Urothelium cell line (cell line): ENCODE measurements at places on chromosomes 1 and 21.

- DNase-seq = no peak
Measured at GRCh38 chr1:172308577-172308976, 111.9 kb upstream of the C1orf105 start.

- no peak for DNase-seq
Measured at GRCh38 chr1:63861052-63861691, 87.4 kb downstream of the ROR1 start.

- no peak for DNase-seq
Measured at GRCh38 chr1:71054281-71054731, 6.7 kb upstream of the PTGER3 start.

DNA sequence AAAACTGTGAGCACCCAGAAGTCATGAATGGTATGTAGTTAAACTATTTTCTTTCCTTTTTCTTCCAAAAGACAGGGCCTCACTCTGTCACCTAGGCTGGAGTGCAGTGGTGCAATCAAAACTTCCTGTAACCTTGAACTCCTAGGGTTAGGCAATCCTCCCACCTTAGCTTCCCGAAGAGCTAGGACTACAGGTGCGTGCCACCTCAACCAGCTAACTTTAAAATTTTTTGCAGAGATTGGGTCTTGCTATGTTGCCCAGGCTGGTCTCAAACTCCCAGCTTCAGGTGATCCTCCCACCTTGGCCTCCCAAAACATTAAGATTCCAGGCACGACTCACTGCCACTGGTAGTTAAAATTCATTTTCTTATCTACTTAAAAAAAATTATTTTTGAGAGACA lies 62.5 kb downstream of the GATAD2B start:
- DNase-seq = no peak

- no peak for DNase-seq
Measured at GRCh38 chr1:93516164-93516563, 68.2 kb downstream of the FNBP1L start.

GRCh38 chr1:39196244-39197215 lies 8.0 kb upstream of the MACF1 start:
- DNase-seq = peak; percentile 59

DNA sequence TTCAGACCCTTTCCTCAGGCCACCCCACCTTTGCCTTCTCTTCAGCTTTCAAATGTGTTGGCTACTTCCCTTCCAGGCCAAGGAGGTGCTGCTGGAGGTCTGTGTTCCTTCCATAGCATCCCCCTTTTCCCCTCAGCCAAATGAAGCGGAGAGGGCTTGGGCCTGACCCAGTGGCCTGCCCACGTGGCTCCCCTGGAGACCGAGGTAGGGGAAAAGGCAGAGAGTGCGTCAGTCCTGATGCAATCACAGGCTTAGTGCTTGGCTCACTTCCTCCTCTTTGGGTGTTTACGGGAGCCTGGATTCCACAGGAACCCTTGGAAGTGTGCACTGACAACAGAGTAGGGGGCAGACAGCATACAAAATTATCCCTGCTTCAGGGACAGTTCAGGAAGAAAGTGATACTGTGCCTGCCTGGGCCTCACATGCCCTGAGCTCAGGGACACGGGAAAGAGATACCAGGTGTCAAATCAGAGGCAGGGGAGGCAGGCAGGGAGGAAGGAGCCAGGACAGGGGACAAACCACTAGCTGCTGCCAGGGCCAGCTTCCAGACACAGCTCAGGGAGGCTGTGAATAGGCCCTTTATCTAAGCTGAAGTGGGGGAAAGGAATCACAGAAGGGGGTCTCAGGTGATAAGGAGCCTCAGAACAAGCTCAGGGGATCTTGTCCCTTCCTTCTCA lies 16.6 kb upstream of the PTP4A2 start:
- DNase-seq = peak; percentile 71

DNA sequence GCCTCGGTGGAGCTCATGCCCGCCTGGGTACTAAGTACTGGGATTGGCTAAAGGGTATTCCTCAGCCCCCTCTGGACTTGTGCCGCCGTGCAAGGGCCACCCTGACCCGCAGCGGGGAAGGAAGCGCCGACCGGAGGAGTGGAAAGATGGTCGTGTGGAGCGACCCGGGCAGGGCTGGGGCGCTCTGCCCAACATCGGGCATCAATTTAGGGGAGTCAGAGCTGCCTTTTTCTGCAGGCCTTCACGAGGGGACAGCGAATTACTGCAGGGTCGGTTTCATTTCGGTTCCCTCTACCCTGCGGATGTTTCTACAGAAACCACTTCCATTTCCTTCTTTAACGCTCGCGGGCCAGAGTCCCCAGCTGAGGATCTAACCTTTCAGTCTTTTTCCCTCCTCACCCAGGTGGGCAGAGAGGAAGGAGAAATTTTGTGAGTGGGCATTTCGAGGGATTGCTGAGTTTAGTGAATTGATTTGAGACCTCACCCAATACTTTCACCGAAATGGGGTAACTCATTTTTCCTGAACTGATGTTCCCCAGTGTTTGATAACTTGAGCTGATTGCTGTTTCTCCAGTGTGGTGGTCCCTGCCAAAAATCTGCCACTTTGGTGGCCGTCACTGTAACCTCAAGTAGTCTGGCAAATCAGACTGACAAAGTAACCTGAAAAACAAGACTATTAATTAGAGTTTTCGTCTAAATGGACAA lies 1.1 kb downstream of the TOR1AIP1 start:
- DNase-seq = no peak

DNA sequence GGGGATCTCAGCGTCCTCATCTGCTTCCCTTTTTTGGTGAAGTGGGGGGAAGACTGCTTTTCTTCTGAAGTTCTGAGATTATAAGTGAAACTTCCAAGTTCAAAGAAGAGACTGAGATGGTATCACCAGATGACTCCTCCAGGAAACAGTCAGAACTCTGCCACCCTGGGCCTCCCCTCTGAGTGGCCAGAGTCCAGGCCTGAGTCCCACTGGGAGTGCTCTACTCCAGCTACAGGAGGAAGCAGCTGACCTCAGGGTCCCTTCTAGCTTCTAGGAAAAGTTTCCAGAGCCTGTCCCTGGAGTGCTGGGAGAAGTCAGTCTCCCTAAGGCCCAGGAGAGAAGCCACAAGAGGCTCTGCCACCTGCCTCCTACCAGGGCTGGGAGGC lies 104.7 kb downstream of the CASZ1 start:
- DNase-seq = no peak

- DNase-seq = peak; percentile 76
Measured at GRCh38 chr1:94061513-94062443, 59.2 kb downstream of the ABCA4 start.

DNA sequence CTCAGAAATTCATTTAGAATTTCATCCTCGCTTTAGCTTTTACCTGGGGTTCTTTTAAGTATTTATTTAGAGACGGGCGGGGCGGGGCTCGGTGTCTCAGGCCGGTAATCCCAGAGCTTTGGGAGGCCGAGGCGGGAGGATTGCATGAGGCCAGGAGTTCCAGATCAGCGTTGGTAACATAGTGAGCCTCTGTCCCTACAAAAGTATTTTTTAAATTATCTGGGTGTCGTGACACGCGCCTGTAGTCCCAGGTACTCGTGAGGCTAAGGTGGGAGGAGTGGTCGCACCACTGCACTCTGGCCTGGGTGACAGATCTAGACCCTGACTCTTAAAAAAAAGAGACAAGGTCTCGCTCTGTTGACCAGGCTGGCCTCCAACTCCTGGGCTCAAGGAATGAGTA lies 942 bp upstream of the RSBN1 start:
- DNase-seq = no peak

- DNase-seq = no peak
Measured at GRCh38 chr1:168235548-168235885, 9.7 kb downstream of the SFT2D2 start.

DNA sequence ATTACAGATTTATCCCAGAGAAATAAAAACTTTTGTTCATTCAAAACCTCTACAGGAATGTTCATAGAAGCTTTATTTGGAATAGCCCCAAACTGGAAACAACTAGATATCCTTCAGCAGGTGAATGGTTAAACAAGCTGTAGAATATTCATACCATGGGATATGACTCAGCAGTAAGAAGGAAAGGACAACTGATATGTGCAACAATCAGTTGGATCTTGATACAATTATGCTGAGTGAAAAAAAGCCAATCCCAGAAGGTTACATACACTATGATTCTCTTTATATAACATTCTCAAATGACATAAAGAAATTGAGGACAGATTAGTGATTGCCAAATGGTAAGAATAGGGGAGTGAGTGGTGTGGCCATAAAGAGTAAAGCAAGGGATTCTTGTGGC lies 376.7 kb downstream of the S1PR1 start:
- no peak for DNase-seq

DNA sequence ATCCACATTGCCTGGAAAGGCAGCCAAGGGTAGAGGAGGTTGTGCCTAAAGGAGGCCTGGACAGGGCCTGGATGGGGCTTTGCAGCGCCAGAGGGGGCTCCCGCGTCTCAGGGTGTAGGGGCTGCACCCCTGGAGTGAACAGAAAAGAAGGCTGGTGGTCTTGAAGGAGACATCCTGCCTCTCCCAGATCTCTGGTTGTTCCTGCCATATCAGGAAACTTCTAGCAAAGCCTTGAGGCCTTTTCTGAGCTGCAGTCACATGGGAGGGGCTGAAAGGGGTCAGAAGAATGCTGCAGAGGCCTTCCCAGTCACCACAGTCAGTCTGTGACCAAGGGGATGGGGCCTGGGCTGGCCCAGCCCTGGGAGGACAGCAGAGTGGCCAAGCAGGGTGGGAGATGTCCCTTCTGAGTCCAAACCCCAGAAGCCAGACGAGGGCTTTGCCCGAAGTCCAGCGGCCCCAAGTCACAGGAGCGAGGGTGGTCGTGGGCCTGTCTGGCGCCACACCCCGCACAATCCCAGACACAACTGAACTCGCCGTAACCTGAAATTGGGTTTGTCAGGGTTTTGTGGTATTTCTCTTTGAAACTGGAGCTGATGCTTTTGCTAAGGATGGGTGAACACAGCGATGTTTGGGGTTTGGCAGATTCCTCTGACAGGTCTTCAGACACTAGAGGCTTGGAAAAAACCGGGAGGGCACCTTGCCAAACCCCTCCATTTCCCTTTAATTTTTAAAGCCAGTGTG lies 29.6 kb downstream of the SIM2 start:
- no peak for DNase-seq

DNA sequence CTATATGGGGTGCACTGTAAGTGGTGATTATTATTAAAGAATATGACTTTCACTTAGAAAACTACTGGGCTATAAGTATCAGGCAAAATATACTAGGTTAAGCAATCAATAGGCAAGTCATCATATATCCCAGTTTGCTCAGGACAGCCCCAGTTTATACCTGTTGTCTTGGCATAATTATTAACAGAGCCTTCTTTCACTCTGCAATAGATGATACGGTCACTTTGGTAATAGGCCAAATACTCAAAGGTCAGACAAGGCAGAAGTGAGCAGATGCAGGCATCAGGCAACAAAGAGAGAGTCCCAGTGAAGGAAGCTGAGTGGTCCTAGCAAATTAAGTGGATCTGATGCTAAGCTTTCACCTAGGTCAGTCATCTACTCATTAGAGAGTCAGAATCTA lies 599.9 kb downstream of the LMO4 start:
- DNase-seq = no peak

GRCh38 chr1:29651684-29652665 lies 415.7 kb downstream of the PTPRU start:
- DNase-seq = no peak

GRCh38 chr1:175130649-175131045 lies 61.9 kb downstream of the KIAA0040 start:
- DNase-seq = no peak

DNA sequence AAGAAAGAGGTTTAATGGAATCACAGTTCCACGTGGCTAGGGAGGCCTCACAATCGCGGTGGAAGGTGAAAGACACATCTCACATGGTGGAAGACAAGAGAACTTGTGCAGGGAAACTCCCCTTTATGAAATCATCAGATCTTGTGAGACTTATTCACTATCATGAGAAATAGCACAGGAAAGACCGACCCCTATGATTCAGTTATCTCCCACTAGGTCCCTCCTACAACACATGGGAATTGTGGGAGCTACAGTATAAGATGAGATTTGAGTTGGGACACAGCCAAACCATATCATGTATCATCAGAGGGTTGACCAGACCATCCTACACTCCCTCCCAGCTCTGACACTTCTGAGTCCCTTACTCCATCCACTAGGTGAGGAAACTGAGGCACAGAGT lies 143.9 kb upstream of the KLHDC7A start:
- DNase-seq = no peak

- peak; percentile 68 for DNase-seq
Measured at GRCh38 chr1:31712630-31713029, 8.8 kb upstream of the COL16A1 start.

GRCh38 chr1:80675454-80675853 lies 1125.3 kb upstream of the ADGRL2 start:
- peak; percentile 2 for DNase-seq

DNA sequence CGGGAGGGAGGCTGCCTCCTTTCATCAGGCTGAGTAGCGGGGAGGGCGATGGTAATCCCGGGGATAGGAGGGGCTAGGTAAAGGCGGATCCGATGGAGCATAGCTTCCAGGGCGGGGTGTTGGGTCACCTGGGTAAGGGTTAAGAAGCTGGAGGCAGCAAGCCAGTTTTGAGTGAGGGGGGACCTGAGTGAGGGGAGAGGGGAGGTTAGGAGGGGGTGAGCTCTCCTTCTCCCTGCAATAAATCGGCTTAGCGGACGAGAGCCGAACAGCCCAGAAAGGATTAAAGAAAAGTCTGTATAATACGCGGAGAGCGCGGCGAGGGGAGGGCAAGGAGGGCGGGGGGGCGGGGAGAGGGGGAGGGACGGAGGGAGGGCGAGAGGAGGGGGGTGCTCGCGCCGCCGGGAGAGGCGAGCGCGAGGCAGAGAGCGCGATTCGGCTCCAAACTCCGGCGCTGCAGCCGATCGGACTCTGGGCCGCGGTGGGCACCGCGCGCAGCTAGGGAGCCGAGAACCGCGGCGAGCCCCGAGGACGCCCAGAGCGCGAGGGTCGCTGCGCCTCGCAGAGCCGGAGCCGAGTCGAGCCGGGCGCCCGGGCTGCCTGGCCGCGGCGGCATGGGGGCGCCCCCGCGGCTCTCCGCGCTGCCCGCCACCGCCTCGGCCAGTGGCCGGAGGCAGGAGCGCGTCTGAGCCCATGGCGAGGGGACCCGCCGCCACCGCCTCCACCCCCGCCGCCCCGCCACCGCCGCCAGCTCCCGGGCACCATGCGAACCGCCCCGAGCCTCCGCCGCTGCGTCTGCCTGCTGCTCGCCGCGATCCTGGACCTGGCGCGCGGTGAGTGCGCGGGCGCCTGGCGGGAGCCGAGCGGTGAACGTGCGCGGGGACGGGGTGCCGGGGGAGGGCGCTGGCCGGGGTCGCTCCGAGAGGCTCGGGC lies at the start of gene IGSF21:
IGSF21 (plus strand) TSS at position 430 of the 930 bp plus-strand sequence; CDS start at position 761, 331 bp downstream.
- DNase-seq = no peak

DNA sequence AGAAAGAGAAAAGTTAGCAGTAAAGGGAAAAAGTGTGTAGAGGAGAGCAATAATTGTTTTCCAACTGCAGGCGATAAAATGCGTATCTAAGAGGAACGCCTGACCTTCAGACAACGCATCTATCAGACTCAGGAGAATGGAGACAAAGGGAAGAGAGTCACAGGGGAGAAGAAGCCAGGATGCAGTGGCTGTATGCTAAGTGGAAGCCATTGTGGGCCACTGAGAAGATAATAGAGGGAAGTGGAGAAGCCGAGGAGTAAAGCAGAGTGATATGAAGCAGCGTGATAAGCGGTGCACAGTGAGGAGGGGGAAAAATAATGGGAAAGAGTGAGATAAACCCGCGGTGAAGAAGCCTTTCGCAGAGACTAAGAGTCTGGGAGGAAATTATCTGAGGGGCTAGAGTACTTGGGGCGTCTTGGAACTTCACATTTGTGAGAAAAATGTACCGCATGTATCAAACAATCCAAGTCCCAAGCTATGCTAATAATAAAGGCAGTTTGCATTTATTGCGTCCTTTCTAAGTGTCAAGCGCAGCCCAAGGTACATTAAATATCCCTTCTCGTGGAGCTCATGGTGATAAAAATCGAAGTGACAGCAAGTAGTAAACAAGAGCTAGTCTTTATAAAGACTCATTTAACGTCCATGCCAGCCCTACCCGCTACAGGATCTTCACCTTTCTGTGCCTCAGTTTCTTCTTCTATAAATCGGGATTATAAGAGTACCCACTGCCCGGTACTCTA lies 259.8 kb upstream of the PROX1 start:
- no peak for DNase-seq
